Smooth muscle cell of the umbilical artery (primary cell): ENCODE measurements at places on chromosomes 5 and 9. TPM values are rescaled to one million over a fixed set of nuclear protein-coding genes. Genes with fewer than 3 reads are reported as not detected.

The IL5 gene
- total RNA-seq, result not detected in 2 replicates

The ABHD17B gene
- total RNA-seq, result 33.3 and 47.5 TPM in 2 replicates

The TLX3 gene
- not detected in 2 replicates for total RNA-seq

The KLF4 gene
- 1.5 and 4.3 TPM in 2 replicates for total RNA-seq

The LMX1B gene
- total RNA-seq, result not detected in 2 replicates

The CAPSL gene
- not detected in 2 replicates for total RNA-seq

The PCDHGB6 gene
- total RNA-seq, result 2.4 and 2.8 TPM in 2 replicates

The CCDC192 gene
- not detected in 2 replicates for total RNA-seq

The DBH gene
- not detected in 2 replicates for total RNA-seq
